Aorta (tissue), 5 donors: ENCODE measurements at places on chromosomes 6 and 20. TPM values are rescaled to one million over a fixed set of nuclear protein-coding genes. Genes with fewer than 3 reads are reported as not detected.

Gene ADGRF1
- not detected for total RNA-seq

GRCh38 chr20:19779634-19780033 is 21.6 kb downstream of the RIN2 start:
- no peak for DNase-seq
- H3K27me3 ChIP-seq, result no peaks in the 10 kb centered on the region
- H3K4me3 ChIP-seq, result no peak overlapping the region
- H3K27ac ChIP-seq, result no peak overlapping the region
- no peaks in the 10 kb centered on the region for H3K4me1 ChIP-seq

DNA sequence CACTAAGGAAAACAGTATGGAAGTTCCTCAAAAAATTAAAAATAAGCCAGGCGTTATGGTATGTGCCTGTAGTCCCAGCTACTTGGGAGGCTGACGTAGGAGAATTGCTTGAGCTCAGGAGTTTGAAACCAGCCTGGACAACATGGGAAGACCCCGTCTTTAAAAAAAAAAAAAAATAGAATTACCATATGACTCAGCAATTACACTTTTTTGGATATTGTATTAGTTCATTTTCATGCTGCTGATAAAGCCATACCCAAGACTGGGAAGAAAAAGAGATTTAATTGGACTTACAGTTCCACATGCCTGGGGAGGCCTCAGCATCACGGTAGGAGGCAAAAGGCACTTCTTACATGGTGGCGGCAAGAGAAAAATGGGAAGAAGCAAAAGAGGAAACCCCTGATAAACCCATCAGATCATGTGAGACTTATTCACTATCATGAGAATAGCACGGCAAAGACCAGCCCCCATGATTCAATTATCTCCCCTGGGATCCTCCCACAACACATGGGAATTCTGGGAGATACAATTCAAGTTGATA is 10.8 kb upstream of the SMIM29 start:
- H3K27ac ChIP-seq, result no peak overlapping the region
- H3K4me3 ChIP-seq, result no peak overlapping the region
- no peaks in the 10 kb centered on the region for H3K36me3 ChIP-seq
- H3K4me1 ChIP-seq, result no peaks in the 10 kb centered on the region
- no peak for DNase-seq
- H3K27me3 ChIP-seq, result no peaks in the 10 kb centered on the region

Gene ULBP3
- total RNA-seq, result 0.39 TPM

DNA sequence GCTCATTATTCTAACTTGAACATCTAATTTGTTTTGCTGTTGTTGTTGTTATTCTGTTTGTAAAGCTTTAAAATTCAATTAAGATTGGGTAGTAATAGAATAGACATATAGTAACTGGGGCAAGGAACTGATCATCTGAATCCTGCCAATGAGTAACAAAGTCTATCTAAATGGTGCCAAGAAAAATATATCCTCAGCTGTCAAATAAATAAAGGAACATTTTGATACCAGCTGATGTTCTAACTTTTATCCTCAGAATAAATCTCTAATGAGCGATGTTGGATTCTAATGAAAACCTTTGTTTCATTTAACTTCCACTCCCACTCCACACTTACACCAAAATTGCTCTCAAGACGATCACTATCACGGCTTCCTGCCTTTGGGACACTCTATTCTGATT is 210.9 kb downstream of the TINAG start:
- no peaks in the 10 kb centered on the region for H3K27me3 ChIP-seq
- no peak for DNase-seq
- no peak overlapping the region for H3K4me3 ChIP-seq

- DNase-seq, result no peak
- no peak overlapping the region for H3K27ac ChIP-seq
- H3K4me3 ChIP-seq, result no peak overlapping the region
- no peaks in the 10 kb centered on the region for H3K27me3 ChIP-seq
- H3K36me3 ChIP-seq, result peaks cover under 1% of the 10 kb centered on the region
- no peaks in the 10 kb centered on the region for H3K4me1 ChIP-seq
Observed at GRCh38 chr6:75076009-75076408, 129.8 kb downstream of the COL12A1 start.

- no peak overlapping the region for H3K27ac ChIP-seq
- no peaks in the 10 kb centered on the region for H3K4me1 ChIP-seq
- no peak for DNase-seq
- no peaks in the 10 kb centered on the region for H3K36me3 ChIP-seq
- H3K27me3 ChIP-seq, result no peaks in the 10 kb centered on the region
- H3K4me3 ChIP-seq, result no peak overlapping the region
Observed at GRCh38 chr6:2600363-2600762, 150.4 kb downstream of the MYLK4 start.

GRCh38 chr6:63529498-63529897 is 42.8 kb upstream of the LOC128125822 start:
- H3K27me3 ChIP-seq, result no peaks in the 10 kb centered on the region
- no peaks in the 10 kb centered on the region for H3K36me3 ChIP-seq
- H3K27ac ChIP-seq, result no peak overlapping the region
- H3K4me3 ChIP-seq, result no peak overlapping the region
- no peaks in the 10 kb centered on the region for H3K4me1 ChIP-seq

Gene TNXB
- total RNA-seq, result 441 TPM

GRCh38 chr6:99066044-99066443 is 118.3 kb upstream of the FBXL4 start:
- no peaks in the 10 kb centered on the region for H3K4me1 ChIP-seq
- no peak overlapping the region for H3K27ac ChIP-seq
- no peaks in the 10 kb centered on the region for H3K27me3 ChIP-seq
- no peaks in the 10 kb centered on the region for H3K36me3 ChIP-seq
- no peak overlapping the region for H3K4me3 ChIP-seq
